ENCODE measurements at places on chromosomes 7 and 10.

- DNase-seq, result no peak
Observed at GRCh38 chr7:77888998-77889397, 90.4 kb downstream of the PHTF2 start.

- DNase-seq, result peak; percentile 38
Observed at GRCh38 chr10:95601116-95601719, 40.0 kb upstream of the SORBS1 start.

- DNase-seq, result peak; percentile 18
Observed at GRCh38 chr10:70255329-70256299, 22.4 kb upstream of the PPA1 start.

- no peak for DNase-seq
Observed at GRCh38 chr10:78759456-78760120, 309.2 kb upstream of the ZMIZ1 start.

GRCh38 chr10:74160013-74160412 is 9.0 kb downstream of the ADK start:
- no peak for DNase-seq

GRCh38 chr10:51171946-51172345 is 97.7 kb downstream of the PRKG1 start:
- DNase-seq, result no peak
